ENCODE measurements at places on chromosomes 12 and 14.

- peak overlapping the region; percentile 82 for H3K4me3 ChIP-seq
- H3K4me1 ChIP-seq: peaks cover 60% of the 10 kb centered on the region
- no peaks in the 10 kb centered on the region for H3K27me3 ChIP-seq
- peaks cover 36% of the 10 kb centered on the region for H3K36me3 ChIP-seq
- peak; percentile 80 for DNase-seq
These were observed 6.8 kb upstream of the RNU7-1 start for GRCh38 chr12:6936636-6937480.

DNA sequence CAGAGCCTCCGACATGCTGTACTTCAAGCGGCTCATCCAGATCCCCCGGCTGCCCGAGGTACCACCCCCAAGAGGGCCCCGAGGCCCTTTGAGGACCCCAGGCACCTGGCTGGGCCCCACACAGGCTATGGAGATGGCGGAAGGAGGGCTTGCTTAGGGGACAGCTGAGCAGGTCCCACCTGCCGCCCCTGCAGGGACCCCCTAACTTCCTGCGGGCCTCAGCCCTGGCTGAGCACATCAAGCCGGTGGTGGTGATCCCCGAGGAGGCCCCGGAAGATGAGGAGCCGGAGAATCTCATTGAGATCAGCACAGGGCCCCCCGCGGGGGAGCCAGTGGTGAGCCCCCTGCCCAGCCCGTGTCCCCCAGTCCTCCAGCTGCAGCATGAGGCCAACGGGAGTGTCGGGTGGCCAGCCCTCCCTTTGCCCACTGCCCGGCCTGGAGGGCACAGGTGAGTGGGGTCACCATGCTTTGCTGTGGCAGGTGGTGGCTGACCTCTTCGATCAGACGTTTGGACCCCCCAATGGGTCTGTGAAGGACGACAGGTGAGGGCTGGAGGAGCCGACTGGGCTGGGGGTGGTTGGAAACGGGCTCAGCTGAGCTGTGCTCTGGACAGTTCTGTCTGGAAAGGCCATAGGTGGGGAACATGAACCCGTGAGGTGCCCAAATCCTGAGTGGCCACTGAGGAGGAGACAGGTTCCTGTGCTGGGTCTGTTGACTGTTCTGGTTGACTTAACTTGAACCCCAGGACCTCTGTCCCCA lies 20.0 kb downstream of the HIP1R start:
- no peaks in the 10 kb centered on the region for H3K27me3 ChIP-seq
- peaks cover 2% of the 10 kb centered on the region for H3K36me3 ChIP-seq
- no peak overlapping the region for H3K4me3 ChIP-seq
- H3K27ac ChIP-seq: no peak overlapping the region
- no peak for DNase-seq
- no peaks in the 10 kb centered on the region for H3K4me1 ChIP-seq

- H3K4me1 ChIP-seq: peaks cover 28% of the 10 kb centered on the region
- H3K27me3 ChIP-seq: peaks cover 22% of the 10 kb centered on the region
- no peaks in the 10 kb centered on the region for H3K36me3 ChIP-seq
- peak overlapping the region; percentile 46 for H3K27ac ChIP-seq
- DNase-seq: peak; percentile 33
These were observed 314.3 kb upstream of the OR4E1 start for GRCh38 chr14:21987937-21988336.

- H3K4me1 ChIP-seq: no peaks in the 10 kb centered on the region
- H3K27ac ChIP-seq: no peak overlapping the region
- H3K4me3 ChIP-seq: no peak overlapping the region
These were observed 271.5 kb upstream of the TBX3 start for GRCh38 chr12:114955414-114956014.

GRCh38 chr12:4850857-4851380 lies 58.8 kb upstream of the KCNA1 start:
- H3K4me1 ChIP-seq: peaks cover 4% of the 10 kb centered on the region
- H3K36me3 ChIP-seq: no peaks in the 10 kb centered on the region
- DNase-seq: no peak
- no peak overlapping the region for H3K4me3 ChIP-seq
- H3K27me3 ChIP-seq: peaks cover 47% of the 10 kb centered on the region

DNA sequence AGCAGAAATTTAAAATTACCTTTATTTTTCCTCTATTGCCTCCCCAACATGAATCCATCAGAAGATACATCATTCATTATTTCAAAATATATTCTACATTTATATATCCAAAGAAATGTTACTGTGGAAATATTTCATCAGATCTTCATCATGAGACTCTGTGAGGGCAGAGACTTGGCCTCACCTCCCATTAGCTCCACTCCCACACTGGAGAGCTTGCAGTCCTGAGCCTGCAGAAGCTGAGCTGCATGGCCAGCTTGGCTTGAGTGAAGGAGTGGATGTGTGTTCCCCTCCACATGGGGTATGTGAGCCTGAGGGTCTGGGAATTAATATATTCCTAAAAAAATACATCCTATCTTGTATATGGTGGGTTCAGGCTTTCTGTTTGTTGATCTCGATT lies 961.9 kb downstream of the TMEM121 start:
- H3K4me3 ChIP-seq: no peak overlapping the region
- no peaks in the 10 kb centered on the region for H3K36me3 ChIP-seq
- DNase-seq: no peak
- H3K27me3 ChIP-seq: no peaks in the 10 kb centered on the region

DNA sequence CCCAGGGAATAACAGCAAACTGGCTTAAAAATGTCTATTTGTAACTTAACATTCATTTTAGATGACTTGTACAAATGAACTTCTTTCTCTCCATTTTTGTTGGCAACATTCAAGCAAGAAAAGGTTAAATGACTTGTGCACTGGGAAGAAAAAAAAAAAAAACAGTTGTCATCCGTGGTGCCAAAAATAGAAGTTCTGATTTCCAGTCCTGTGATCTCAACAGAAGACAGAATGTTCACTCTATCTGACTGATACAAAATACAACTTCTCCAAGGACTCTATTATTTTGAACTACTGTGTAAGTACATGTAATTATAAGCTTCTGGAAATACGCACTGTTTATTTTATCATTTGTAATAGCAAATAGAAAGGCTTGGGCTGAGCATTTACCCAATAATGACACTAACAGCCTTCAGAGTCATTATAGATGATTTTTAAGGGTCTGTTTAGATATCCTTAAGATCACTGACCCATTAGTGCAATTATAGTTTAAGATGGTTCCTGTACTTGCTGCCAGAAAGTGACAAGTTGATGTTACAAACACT lies 59.9 kb downstream of the LIN7A start:
- H3K4me3 ChIP-seq: no peak overlapping the region
- no peaks in the 10 kb centered on the region for H3K36me3 ChIP-seq
- no peak overlapping the region for H3K27ac ChIP-seq
- H3K4me1 ChIP-seq: no peaks in the 10 kb centered on the region

DNA sequence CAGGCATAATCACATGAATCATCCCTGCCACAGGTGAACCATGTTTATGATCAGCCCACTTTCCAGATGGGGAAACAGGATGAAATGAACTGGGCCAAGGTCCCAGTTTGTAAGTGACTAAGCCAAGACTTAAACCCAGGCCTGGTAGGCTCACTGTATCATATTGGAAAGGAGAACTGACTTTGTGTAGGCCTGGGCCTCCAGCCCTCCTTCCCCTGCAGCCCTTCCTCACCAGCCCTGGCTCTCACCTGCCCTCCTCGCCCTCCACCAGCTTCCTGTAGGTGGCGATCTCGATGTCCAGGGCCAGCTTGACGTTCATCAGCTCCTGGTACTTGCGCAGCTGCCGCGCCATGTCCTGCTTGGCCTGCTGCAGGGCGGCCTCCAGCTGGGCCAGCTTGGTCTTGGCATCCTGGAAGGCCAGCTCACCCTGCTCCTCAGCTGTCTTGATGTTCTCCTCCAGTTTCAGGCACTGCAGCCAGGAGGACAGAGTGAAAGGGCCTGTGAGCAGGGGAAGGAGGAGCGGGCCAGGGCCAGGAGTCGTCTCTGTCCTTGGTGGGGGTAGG lies 19.8 kb downstream of the KRT80 start:
- H3K27ac ChIP-seq: peak overlapping the region; percentile 28
- H3K36me3 ChIP-seq: no peaks in the 10 kb centered on the region
- peak; percentile 51 for DNase-seq
- no peak overlapping the region for H3K4me3 ChIP-seq

DNA sequence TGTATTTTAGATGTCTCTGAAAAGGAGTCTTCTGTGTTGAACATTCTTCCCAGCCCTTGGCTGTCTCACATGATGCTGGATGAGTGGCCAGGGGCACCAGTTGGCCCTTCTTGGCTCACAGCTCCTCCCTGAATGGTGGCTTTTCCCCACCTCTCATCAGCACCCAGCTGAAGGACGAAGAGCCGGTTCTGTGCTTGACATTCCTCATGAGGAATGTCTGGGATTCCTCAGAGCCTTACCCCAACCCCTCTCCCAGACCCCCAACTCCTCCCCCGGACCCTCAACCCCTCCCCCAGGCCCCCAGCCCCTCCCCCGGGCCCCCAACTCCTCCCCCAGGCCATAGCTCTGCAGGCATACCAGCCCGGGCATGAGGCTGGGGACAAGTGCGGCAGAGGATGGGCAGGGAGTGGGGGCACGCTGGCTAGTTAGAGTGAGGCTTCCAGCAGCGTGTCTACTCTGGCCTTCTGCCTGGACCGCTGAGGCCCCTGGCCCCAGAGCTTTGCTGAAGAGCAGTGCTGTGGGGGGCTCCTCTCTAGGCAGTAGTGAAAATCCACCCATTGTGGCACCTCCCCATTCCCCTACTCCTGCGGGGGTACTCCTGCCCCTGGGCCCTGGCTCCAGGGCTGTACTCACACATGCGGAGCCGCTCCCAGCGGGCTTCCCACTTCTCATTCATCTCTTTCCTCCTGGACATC lies 64.3 kb downstream of the PLEKHG3 start:
- H3K4me3 ChIP-seq: no peak overlapping the region
- H3K27me3 ChIP-seq: peaks cover 22% of the 10 kb centered on the region
- H3K36me3 ChIP-seq: no peaks in the 10 kb centered on the region
- H3K4me1 ChIP-seq: peaks cover 37% of the 10 kb centered on the region
